ENCODE measurements at places on chromosomes 11 and 22.

DNA sequence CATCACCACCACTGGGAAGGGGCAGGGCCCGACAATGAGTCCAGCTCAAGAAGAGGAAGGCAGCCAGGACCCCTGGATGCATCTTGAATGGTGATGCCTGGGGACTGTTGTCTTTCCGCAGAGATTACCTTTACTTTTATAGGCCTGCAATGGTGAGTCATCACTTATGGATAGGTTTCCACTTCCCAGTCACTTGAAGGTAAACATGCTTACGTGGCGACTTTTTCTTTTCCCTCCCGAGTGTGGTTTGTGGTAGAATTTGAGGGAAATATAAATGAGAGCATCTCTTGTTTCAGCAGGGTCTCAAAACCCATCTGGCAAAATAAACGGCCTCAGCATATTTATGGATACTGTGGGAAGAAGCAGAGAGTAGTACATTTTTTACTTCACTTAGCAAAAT lies at the start of gene MMP13:
Gene MMP13, minus strand, starts transcription at position 109 of the 400 bp plus-strand sequence. Its CDS starts 27 bp downstream, at position 82.
- DNase-seq, result no peak

- DNase-seq, result no peak
Observed at GRCh38 chr11:21949763-21950413, 243.0 kb upstream of the ANO5 start.

- no peak for DNase-seq
Observed at GRCh38 chr11:73576185-73576614, 21.7 kb downstream of the FAM168A start.

DNA sequence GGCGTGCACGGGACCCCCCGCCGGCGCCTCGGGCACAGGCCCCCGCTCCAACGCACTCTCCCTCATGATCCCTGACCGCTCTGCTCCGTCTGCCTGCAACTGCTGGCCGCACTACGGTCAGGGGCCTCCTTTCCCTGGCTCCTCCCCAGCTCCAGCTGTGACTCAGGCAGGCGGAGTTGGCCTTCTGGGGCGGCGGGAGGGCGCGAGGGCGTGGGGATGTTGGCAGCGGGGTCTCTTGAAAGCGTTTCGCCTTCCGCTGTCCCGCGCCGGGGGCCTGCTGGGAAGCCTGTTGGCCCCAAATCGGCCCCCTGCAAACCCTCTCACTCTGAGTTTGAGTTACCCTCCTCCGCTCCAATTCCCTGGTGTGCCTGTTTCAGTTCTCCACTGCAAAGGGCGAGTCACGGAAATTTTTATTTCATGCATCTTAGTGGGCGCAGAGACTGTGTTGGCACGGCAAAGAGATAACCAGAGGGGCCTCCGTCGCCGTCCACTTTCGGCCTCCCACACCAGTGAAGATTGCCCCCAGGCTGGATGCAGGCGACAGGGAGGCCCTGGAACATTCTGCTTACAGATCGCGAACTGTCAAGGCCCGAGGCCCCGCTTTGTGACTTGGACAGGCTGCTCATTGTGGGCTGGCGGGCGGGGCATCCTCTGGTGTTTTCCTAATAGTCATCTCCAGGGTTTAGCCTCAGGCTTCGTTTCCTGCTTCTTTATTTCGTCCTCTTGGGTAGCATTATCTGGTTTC lies at the start of gene CAVIN3:
Gene CAVIN3, minus strand, starts transcription at position 91 of the 745 bp plus-strand sequence. Its CDS starts 25 bp downstream, at position 66.
- DNase-seq, result peak; percentile 93

DNA sequence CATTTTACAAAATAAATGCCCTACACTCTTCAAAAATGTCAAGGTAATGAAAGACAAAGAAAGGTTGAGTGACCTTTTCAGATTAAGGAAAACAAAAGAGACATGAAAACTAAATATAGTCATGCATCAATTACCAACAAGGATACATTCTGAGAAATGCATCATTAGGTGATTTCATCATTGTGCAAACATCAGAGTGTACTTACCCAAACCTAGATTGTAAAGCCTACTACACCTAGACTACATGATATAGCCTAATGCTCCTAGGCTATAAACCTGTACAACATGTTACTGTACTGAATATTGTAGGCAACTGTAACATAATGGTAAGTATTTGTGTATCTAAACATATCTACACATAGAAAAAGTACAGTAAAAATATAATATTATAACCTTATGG lies 26.7 kb downstream of the INTS4 start:
- DNase-seq, result no peak

DNA sequence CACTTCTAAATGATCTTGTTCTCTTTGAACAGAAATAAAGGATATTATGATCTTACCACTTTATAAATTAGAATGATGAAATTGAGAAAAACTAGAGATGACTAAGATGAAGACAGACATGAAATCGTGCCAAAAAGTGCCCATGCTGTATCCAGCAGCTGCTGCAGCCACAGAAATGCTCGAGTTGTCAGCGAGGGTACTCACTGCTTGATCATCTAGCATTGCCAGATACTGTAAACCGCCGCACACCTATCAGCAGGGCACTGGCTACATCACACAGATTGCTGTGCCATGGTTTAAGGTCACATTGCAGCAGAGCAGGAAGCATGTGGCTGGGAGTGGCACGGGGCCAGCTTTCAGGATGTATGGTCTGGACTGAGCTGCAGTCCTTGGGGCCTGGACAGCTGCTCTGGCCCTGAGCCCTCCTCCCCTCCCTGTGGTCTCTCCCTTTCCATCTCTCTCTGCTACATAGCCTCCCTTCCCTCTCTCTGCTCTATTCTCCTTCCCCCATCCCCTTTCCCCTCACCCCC lies 51.0 kb upstream of the SEPTIN5 start:
- DNase-seq, result no peak

GRCh38 chr22:19757140-19757984 lies 3.2 kb upstream of the TBX1 start:
- DNase-seq, result no peak

GRCh38 chr11:73965076-73965763 lies 14.4 kb downstream of the DNAJB13 start:
- no peak for DNase-seq

DNA sequence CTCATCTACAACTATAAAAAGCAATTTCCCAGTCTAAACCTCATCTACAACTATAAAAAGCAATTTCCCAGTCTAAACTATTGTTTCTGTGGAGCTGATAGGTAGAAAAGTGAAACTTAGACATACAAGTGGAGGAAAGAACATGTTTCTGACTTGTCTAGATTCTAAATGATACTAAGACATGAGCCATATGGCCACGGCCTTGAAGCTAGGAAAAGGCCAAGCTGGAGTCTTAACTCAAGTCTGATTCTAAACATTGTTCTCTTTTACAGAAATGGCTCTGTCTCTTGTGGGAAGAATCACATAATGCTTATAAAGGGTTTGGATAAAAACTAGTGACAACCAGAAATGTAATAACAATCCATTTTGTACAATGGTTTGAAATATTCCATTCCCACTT lies 43.8 kb upstream of the LARGE1 start:
- no peak for DNase-seq

GRCh38 chr11:93686226-93686625 lies 24.7 kb downstream of the CEP295 start:
- no peak for DNase-seq

DNA sequence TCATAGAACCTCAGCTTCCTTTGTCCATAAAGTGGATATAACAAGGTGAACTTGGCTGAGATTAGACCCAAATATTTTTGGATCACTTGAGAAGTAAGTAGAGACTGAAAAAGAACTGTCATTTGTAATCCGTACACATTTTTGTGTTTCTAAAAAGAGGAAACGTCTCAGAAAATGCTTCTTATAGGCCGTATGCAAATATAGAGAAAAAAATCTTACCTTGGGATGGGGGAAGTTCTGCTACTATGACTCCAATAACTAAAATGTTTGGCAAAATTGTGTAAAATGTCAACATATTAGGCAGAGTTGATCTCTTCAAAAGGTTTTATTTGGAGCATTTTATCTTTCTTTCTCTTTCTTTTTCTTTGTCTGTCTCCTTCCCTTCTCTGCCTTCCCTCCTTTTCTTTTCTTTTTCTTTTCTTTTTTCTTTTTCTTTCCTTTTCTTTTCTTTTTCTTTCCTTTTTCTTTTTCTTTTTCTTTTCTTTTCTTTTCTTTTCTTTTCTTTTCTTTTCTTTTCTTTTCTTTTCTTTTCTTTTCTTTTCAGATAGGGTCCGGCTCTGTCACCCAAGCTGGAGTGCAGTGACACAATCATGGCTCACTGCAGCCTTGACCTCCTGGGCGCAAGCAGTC lies 48.2 kb downstream of the ADM start:
- no peak for DNase-seq

DNA sequence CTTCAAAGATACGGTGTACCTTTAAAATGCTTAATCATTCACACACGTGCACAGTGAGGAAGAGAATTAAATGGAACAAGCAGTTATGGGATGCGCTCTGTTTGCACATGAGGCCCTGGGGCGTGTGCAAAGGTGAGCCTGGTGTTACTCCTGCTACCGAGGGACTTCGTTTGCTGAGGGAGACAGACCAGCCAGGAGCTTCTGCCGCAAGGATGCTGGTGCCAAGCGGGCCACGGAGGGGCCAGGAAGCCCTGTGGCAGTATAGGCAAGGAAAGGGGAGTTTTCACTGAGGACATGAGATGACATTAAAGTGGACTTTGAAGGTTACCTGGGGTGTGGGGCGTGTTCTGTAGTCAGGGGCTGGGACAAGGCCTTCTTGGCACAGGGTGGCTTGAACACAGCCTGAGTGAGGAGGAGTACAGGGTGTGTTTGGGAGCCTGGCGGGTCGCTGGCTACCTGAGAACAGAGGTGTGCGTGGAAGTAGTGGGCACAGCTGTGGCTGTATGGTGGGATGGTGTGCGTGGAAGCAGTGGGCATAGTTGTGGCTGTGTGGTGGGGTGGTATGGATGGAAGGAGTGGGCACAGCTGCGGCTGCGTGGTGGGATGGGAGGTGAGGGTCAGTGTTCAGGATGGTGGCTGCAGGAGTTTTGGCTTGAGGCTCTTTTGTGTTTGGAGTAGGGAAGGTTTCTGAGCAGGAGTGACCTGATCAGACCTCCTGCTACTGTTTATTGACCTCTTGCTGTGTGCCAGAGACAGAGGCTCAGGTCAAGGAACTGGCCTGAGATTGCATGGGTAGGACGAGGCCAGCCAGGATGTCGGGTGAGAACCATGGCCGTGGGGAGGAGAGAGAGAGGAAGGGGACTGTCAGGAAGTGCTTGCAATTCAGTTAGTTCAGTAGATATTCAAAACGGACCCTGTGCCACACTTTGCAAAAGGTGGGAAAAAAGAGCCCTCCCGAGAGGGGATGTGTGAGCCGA lies 13.7 kb downstream of the TBC1D22A start:
- DNase-seq, result no peak

- DNase-seq, result no peak
Observed at GRCh38 chr22:32281072-32281471, 25.9 kb upstream of the SLC5A4 start.

GRCh38 chr11:82718821-82719220 lies 14.8 kb downstream of the FAM181B start:
- no peak for DNase-seq

DNA sequence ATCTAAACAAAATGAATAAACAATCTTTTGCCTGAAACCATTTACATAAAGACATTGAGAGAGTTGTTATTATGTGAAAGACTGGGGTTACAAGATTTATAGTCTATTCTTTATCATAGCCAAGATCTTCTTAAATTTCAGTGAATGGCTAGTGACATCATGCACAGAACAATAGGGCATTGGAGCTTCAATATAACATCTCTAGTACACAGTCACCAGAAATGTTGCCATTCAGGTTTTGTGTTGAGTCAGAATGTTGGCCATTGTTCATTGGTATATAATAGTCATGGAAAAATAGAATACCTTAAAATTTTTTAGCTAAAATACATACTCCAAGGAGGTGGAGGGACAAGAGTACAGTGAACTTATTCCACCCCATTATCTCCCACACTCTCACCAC lies 44.3 kb downstream of the SLC5A12 start:
- DNase-seq, result no peak

- DNase-seq, result no peak
Observed at GRCh38 chr11:115266066-115266639, 238.1 kb downstream of the CADM1 start.

- no peak for DNase-seq
Observed at GRCh38 chr11:29318134-29318845, 698.5 kb downstream of the KCNA4 start.

- no peak for DNase-seq
Observed at GRCh38 chr11:68396516-68396915, 64.0 kb upstream of the PPP6R3 start.

DNA sequence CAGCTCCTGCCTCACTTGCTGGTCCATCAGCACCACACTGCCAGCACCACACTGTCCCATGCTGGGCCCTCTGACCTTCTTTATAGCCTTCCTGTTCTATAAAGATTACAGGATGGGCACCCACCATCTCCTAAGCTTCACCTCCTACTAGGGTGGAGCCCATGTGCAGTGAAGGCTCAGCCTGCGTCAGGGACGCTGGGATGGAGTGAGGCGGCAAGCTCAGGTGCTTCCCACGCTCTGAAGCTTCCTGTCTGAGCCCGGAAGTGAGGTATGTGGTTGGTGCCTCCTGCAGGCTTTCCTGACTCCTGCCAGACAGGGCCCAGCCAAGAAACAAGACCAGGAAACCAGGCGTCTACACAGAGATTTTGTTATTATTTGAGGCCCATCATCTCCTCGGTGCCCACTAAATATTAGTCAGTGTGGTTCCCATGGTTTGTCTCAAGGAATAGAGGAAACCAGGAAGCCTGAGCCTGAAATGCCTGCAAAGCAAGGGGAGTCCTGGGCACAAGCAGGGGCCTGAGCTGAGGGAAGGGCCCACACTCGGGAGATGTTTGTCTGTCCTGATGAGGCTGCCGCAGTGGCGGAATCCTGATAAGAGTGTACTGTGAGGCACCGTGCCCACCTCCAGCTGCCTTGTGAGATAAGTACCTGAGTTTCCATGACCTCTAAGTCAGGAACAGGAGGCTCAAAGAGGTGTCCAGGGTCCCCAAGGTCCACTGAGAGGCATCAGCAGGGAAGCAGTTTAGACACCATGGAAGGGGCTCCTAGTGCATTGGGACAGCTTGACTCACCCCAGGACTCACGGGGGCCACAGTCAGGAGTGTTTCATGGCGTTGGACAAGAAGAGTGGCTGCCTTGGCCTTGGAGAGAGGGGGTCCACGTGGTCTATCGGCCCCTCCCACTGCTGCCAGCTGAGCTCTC lies 22.0 kb downstream of the RSPH14 start:
- peak; percentile 72 for DNase-seq

DNA sequence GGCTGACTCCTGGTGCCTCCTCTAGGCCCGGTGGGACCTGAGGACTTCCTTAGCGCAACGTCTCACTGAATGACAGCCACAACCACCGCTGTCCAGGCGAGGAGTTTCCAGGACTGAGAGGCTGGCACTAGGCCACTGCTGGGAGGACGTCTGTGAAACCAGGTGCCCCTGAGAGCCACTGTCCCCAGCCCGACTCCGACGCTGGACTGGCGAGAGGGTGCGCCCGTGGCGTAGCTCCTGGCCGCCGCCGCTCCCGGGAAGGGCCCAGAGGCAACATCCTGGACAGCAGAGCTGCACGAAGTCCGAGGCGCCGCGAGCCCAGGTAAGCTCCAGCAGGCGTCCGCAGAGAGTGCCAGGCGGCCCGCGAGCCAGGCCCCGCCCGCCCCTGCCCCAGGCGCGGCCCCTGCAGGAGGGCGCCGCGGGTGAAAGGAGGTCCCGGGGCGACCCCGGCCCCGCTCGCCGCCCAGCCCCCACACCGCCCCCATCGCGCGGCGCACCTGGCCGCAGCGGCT lies 525 bp downstream of the DGCR2 start:
- DNase-seq, result peak; percentile 37
